Stimulated activated CD4-positive, alpha-beta T cell treated with anti-CD3 and anti-CD28 coated beads, TNF-alpha, amount 100 ng/mL, for 4 hours (primary cell): ENCODE measurements at places on chromosomes 16 and 17.

DNA sequence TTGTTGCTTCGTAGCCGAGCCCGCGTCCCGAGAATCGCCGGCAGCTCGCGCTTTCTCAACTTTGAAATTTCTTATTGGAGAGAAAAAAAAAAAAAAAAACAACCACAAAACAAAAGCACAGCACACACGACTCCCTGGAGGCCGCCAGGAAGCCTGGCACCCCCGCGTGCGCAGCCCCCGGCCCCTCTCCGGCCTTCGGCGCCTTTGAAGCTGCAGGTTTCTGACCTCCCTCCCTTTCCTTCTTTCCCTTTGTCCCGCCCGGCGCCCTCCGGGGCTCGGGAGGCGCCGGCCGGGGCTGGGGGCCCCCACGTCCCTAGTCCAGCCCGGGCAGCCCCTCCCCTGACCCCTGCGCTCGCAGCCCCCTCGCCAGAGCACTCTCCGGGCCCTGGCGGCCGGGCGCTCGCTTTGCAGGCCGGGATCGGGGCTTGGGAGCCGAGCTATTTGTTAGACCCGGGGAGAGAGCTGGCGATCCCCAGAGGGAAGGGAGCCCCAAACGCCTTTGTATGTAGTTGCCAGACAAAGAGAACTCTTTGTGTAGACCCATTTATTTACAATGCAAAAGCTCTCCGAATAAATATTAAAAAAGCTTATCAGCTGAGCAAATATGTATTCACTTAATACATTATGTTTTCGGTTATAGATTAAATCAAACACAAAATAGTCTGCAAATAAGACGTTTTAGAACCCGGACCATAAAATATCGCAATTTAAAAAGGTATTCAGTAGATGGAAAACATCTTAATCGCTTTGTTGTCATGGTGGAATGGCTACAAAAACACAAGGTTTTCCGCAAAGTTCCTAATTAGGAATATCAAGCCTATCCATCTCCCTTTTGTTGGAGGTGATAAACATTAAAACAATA is 2.3 kb downstream of the BAHCC1 start:
- DNase-seq = no peak

DNA sequence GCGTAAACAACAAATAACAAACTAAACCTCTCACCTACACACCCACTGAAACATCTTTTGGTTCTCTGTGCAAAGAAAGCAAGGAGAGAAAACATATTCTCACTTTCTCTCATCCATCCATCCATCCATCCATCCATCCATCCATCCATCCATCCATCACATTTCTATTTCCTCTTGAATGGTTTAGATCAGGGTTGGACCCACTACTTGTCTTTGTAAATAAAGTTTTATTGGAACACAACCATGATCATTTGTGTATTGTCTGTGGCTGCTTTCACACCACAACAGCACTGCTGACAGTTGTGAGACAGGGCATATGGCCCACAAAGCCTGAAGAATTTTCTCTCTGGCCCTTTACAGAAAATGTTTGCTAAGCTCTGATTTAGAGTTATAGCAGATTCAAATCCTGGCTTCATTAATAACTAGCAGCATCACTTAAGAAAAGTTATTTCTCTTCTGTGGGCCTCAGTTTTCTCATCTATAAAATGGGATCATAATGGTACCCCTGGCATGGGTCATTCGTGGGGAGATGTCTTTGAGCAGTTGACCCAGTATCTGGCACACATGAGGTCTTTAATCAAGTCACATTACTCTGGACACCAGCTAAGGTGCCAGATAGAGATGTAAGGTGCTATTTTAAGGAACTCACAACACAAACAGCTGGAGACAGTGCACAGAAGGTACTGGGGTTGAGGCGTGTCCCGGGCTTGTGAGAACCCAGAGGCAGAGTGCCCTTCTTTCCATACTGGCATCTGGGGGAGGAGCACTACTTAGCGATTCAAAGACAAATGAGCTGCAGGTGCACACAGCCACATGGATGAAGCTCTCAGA is 146.3 kb downstream of the CMIP start:
- DNase-seq = no peak

GRCh38 chr17:48642059-48642842 is 16.1 kb upstream of the HOXB9 start:
- no peak for DNase-seq

DNA sequence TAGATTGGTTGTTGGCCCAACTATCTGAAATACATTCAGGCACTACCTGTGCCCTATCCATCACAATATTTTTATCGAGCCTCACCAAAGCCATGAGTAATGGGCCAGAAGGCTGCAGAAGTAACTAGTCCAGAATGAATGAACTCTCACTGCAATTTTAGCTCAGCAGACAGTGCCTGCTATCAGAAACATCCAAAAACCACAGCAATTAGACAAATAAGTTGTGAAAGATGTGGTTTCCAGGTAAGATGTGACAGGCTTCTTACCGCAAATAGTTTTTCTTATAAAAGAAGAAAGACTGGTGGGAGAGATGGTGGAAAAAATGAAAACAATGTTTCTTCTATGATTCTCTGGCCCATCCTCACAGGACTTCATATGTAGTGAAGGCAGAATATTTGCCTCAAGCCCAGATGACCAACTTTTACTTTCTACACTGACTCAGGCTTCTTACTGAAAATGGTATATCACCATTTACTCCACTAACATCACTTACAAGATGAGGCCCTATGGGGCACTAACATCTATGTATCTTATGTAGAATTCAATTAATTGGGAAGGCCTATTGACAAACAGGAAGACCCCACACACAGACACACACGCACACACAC is 9.8 kb upstream of the RFFL start:
- DNase-seq = no peak

DNA sequence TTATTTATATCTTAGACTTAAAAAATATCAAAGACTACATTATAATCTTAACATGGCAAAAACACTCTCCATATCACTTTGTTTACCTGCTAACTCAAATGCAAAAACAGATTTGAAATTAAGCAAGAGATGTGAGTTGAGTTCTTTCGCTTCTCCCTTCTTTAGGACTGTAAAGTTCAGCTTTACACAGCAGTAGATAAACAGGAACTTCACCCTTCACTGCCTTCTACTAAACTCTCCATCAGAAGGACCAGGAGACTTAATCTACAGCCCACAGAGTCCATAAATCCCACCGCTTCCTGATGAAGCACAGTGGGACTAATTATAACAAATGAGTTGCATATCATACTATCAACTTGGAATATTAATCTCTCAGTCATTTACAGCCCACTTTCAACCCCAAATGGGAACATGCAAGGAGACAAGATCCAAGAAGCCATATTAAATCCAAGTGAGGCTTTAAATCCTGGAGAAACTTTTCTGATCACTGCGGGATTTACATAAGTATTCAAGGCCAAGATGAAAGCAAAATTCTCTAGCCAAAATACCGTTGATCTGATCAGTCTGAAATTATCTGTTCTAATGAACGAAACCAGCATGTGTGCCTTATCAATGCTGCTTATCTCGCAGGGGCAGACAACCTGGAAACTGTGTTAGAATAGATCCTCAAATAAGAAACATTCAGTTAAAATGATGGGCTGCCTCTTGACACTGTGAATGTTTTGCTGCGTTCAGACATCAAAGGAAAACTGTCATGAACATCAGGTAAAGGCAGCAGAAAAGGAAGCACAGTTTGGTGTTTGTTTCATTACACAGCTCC is 1.6 kb downstream of the AMFR start:
- no peak for DNase-seq

- DNase-seq = no peak
Observed at GRCh38 chr17:6323626-6324356, 111.1 kb downstream of the AIPL1 start.

- no peak for DNase-seq
Observed at GRCh38 chr17:42780851-42781638, 635 bp downstream of the WNK4 start.

DNA sequence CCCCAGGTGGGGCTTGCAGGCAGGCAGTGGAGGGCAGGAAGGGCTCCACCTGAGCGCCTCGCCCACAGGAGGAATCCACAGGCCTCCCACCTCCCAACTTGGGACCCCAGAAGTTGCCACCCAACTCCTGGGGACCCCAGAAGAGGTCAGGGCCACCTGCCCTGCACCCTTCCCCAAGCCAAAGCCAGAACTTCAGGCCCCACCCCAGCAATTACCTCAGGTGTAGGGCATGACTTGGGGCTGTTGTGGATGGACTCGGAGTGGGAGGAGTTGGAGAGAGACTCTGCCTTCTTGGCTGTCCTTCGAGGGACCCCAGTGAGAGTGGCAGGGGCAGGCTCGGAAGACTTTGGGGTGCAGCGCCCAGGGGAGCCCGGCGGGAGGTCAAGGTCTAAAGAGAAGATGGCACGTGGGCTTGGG is 10.5 kb downstream of the TSPOAP1 start:
- DNase-seq = no peak

DNA sequence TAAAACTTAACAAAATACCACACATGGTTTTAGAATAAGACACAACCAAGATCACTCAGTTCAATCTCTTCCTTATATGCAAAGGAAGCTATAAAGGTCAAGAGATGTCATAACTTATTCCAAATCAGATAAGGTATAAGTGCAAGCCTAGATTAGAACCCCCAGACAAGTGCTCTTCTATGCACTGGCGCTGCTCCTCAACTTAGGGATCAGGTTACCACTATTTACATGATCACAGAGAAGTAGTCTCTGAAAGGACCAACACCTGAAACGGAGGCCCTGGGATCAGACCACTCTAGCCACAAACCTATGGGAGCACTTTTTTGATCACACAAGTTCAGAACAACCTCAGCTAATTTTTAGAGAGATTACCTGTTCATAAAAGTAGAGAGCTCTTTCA is 16.6 kb downstream of the COPS3 start:
- no peak for DNase-seq

DNA sequence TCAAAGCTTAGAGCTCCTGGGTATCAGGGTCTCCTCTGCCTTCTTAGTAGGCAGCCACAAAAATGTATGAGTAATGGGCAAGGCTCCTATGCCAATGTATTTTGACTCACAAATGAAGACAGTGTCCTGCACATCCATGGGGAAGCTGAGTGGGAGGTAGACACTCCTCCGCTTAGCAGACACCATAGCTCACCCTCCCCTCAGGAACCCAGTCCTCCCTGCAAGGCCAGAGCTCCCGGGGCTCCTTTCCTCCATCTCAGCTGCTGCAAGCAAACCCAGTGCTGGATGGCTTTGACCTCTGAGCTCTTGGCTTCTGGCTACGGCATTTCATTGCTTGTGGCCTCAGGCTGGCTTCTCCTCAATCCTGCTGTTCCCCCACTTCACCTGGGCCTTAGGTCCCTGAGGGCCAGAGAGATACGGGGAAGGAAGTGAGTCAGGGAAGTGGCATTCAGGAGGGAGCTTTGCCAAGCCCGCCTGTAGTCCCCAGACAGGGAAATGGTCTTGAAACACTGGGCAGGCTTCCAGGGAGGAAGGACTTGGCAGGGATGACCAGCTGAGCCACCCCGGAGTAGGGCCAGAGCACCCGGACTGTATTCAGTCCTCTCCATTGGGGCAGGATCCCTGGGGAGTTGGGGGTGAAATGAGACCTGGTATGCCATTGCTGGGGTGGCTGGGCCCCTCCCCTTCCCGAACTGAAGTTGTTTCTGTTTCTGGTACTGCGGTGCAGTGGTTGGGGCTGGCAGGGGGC is 4.5 kb downstream of the ABCC3 start:
- DNase-seq = no peak

DNA sequence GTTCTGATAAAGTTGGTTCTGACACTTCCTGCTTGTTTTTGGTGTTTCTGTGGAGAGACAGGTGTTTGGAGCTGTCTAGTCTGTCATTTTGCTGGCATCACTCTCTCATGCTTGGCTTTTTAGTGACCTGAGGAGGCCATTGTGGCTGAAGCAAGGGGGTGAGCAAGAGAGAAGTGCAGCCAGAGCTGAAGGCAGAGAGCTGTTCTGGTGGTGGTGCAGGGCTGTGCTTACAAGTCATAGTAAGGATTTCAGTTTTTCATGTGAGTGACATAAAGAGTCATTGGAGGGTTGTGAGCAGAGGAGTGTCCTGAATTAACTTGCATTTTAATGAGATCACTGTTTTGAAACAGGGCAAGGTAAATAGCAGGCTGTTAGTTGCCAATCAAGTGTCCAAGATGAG is 97.5 kb downstream of the CHD9 start:
- no peak for DNase-seq

- DNase-seq = no peak
Observed at GRCh38 chr17:67679225-67679624, 38.5 kb upstream of the NOL11 start.

GRCh38 chr16:72172105-72173034 is at the start of gene PMFBP1:
TSS of gene PMFBP1 (minus strand) at chr16:72172155. CDS start at chr16:72171208, 947 bp downstream.
- DNase-seq = no peak

GRCh38 chr17:48052956-48053757 is 5.0 kb downstream of the NFE2L1 start:
- DNase-seq = no peak

- DNase-seq = no peak
Observed at GRCh38 chr17:83079766-83080578, 563 bp downstream of the METRNL start.

- no peak for DNase-seq
Observed at GRCh38 chr17:77467521-77467920, 326.8 kb downstream of the SEC14L1 start.

DNA sequence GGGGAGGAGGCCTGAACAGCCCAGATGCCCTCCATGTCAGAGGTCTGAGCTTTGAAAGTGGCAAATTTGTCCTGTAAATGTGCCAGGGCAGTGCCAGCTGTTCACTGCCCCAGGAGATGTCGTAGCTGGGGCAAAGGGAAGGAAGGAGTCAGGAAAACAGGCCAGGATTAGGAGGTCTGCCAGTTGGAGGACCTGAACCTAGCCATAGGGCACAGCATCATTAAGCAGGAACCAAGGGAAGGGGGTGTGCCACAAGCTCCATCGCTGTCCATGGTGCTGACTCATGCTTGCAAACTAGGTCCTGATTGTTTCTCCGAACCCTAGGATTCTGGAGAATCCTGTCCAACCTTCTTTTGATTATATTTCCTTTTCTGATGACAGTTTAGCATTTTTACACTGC is 124.2 kb downstream of the TMEM132E start:
- DNase-seq = no peak

DNA sequence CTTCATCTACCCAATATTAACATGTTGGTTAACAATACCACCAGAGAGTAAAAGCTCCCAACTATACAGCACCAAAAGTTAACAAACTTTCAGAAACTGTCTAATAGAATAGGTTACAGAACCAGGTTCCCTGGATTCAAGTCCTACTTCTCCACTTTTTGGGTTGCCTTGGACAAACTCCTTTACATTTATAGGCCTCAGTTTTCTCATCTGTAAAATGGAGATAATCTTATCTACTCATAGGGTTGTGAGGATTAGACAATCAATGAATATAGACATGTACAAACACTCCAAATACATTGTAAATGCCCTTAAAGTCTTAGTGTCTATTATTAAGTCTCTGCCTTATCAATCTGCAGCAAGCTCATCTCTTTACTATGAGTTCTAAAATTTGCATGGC is 435.2 kb downstream of the ZFHX3 start:
- no peak for DNase-seq

- no peak for DNase-seq
Observed at GRCh38 chr17:82230609-82231311, 1.9 kb downstream of the SLC16A3 start.

GRCh38 chr16:50692644-50692998 is 785 bp upstream of the NOD2 start:
- no peak for DNase-seq

DNA sequence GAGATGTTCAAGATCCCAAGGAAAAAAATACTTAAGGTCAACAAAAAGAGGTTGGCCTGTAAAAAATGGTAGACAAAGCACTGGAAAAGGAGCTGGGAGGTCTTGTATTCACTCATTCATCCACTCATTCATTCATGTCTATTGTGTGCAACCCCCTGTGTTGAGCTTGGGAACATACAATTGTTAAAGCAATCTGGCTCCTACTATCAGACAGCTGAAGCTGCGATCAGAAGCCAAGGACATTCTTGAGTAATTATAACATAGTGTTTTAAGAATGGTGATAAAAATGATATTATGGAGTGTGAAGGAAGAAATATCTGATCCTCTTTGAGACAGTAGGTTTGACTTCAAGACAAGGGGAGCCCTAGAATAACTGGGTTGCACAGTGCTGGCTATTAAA is 693.4 kb downstream of the TOX3 start:
- no peak for DNase-seq
